Neural crest cell (in vitro differentiated cells): ENCODE measurements at places on chromosomes 3 and 15. TPM values are rescaled to one million over a fixed set of nuclear protein-coding genes. Genes with fewer than 3 reads are reported as not detected.

- no peak for DNase-seq
Observed at GRCh38 chr15:85514413-85514812, 134.0 kb downstream of the AKAP13 start.

DNA sequence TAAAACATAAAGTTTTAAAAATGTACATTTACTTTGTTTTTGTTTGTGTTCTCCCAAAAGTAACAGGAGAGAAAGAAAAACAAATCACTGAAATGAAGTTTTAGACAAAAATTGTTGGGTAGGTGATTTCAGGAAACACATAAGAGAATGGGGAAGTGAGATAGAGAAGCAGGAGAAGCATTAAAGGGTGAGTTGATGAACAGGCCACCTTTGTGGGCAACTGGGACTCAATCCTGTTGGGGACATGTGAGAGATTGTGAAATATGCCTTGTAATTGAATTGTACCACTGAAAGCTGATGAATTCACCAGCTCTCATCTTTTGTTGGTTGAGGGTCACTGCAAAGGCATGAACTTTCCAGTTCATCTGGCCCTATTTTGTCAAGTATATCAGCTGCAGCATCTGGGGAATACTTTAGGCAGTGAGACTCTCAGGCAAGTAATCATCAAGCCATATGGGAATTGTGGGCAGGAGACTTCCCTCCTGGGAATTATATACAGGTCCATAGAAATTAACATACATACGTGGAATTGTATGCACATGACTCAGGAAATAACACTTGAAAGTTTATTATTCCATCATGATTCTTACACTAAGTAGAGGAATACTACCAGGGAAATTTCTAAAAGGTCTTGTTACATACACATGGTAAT is 181.0 kb downstream of the ZBBX start:
- DNase-seq: no peak

DNA sequence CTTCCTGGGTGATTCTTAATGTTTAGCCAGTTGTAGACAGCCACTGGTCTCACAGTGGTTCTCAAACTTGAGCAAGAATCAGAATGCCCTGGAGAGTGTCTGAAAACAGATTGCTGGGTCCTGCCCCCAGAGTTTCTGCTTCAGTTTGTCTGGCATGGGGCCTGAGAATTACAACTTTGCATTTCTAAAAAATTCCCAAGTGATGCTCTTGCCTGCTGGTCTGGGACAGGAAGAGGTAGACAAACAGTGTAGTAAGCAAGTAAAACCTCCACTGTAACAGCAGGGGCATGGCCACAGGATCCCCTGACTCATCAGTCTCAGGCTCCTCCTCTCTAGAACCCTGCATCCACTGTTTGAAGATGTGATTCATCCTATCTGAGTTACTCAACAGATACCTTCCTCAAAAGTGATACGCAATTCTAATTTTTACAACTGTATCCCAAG is 36.5 kb downstream of the DZIP1L start:
- DNase-seq: no peak

DNA sequence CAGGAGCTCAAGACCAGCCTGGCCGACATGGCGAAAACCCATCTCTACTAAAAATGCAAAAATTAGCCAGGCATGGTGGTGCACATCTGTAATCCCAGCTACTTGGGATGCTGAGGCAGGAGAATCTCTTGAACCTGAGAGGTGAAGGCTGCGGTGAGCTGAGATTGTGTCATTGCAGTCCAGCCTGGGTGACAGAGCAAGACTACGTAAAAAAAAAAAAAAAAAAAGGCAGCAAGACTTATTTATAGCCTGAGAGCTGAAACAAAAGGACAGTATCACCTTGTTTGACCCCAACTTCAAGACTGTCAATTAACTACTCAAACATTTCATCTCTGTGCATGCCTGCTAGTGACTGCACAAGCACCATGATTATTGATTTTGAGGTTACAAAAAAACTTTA is 478.9 kb upstream of the GBE1 start:
- no peak for DNase-seq

GRCh38 chr3:52820736-52821135 is 9.7 kb downstream of the ITIH4 start:
- peak; percentile 38 for DNase-seq

Gene CCR3
- not detected in 2 replicates for total RNA-seq

DNA sequence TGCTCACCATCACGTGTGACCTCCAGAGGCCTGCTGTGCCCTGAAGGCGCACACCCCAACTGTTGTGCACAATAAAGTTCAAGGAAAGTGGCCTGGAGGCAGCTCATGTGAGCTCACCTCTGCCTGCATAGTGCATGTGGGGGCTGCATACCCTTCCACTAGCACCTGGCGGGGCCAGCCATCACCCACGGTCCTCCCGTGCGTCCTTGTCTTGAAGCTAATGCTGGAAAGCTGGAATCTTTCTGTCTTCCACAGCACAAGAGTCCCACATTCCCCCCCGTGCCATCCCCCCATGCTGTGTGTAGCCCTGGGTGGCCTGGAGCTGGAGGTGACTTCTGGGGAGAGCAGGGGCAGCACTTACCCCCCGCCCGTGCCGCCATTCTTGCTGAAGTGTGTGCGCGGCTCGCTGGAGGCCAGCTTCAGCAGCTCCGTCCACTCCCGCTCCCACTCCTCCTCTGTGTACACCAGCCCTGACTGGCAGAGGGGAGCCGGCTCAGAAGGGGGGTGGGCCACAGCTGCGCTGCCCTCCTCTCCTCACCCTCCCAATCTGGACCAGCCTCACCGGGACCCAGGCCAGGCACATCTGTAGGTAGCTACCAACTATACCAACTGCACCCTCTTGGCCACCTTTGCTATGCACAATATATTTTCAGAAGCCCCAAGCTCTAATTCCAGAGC is 199.5 kb downstream of the KLF13 start:
- no peak for DNase-seq

DNA sequence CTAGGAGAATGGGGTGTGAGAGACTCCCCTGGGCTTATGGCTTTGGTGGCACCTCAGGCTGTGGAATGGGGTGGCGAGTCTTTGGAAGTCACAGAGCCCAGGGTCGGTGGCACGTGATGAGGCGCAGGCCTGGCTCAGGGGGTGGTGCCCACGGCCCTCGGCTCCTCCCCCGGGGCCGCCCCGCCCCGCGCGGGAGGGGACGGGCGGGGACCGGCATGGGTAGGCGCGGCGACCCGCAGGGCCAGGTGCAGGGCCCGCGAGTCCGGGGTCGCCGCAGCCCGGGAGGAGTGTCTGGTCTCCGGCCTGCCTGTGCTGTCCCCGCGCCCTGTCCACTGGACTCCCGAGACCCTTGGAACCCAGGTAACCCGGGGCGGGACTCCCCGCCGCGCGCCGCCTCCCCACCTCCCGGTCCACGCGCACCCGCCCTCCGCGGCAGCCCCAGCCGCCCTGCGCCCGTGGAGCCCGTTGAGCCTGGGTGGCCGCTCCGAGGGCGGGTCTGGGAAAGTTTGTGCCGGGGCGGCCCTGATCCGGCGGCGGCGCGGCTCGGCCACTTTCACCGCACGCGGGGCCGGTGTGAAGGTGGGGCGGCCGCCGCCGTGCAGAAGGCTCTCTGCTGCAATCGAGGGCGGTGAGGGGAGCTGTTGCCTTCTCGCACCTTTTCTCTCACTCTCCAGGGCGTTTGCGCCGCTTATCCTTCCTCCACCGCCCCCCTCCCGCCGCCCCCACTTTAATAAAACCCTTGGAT is at the start of gene PAQR5:
Gene PAQR5 (plus strand): TSS at position 216 of the 745 bp plus-strand sequence. CDS start 61,169 bp downstream, outside the sequence.
- DNase-seq: no peak

GRCh38 chr3:110528305-110529121 is 543.1 kb upstream of the NECTIN3 start:
- DNase-seq: no peak

- peak; percentile 38 for DNase-seq
Observed at GRCh38 chr3:132399054-132399929, 18.0 kb upstream of the DNAJC13 start.

DNA sequence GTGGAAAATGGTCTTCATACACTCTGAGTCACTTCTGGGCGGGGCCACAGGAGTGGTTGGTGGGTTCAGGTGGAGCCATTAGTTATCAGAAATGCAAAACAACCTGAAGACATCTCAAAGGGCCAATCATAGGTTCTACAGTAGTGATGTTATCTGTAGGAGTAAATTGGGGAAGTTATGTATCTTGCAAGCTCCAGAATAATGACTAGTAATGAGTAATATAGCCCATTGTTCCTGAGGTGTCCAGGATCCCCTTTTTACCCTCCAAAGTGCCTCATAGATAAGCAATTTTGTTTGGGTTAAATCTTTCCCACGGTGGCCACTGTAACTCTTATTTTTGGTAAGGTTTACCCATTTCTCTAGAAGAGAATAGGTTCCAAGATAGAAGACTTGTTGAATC is 91.7 kb downstream of the PIK3R4 start:
- no peak for DNase-seq

DNA sequence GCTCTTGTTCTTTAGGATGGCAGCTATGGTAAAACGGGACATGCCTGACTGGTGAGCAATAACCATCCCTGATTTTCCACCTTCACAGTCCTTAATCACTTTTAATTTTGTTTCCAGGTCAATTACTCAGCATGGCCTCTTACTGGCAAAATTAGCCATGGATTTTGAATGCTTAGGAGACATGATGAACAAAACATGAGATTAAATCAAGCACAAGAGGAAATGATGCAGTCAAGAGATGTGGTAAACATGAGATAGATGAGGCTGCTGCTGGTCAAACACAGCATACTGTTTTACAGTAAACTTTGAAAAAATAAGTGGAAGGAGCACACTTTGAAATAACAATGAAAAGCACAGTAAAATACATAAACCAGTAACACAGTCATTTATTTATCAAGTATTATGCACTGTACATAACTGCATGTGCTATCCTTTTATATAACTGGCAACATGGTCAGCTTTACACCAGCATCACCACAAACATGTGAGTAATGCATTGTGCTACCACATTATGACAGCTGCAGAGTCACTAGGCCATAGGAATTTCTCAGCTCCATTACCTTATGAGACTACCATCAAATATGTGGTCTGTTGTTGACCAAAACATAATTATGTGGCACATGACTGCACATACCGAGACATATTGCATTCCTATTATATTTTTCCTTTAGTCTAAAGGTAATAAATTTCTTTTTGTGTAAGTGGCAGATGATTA is 30.1 kb upstream of the ZNF502 start:
- DNase-seq: no peak

DNA sequence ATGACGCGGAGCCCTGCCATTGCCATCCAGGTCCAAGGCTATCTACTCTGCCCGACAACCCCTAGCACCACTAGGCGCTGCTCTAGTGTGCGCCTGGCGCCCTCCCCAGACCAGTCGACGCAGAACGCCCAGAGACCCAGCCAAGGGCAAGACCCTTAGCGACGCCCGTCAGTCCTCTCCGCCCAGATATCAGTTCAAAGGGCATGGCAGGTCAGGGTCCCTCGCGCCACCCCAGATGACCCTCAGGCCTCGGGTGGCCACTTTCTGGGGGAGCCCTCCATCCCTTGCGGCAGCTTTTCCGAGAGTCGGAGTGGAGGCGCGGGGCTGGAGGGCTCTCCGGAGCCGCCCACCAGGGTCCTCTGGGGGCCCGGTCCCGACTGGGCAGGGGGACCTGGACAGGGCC is 371 bp upstream of the CLSTN2 start:
- peak; percentile 53 for DNase-seq

Gene A4GNT
- total RNA-seq: not detected in 2 replicates

DNA sequence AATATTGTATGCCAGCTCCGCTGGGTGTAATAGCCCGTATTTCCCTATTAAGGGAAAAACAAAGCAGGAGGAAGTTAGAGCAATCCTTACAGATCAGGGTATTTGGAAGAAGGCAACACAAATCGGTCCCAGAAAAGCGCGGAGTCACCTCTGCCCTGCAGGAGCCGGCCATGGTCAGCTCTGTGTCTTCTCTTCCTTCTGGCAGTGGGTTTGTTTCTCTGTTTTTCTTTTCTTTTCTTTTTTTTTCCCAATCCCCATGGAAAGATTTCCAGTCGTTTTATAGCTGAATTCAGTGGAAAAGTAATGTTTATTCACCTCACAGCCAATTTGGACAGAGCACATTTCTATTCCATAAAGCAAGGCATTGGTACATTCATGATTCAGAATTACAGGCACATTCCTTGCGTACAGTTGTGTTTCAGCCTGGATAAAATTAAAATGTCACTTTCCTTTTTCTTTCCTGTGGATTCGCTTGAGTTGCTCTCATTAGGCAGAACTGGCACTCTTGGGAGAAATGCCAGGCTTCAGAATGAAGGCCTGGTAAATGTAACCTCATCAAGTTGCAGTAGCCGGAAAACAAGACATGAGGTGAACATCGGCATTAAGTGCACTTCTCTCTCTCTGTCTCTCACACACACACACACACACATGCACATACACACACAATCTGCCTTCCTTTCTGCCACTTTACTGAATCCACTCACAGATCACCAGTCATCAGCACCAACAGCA is 204.5 kb upstream of the UBE2E1 start:
- DNase-seq: no peak
